ENCODE measurements at places on chromosomes 4 and X.

DNA sequence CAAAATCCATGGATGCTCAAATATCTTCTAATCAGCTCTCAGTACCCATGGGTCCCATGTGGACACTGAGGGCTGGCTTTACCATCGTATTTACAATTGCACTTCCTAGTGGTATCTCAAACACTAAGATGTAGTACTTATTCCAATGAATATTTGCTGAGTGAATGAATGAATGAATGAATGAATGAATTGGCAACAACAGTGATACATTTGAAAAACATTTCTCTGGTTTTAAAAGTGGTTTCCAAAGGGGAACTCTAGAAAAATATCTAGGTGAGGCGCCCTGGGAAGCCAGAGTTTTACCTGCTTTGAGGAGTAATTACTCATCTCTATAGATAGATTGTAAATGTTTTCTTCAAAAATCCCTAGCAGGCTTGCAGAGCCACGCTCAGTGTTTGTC is 76.6 kb downstream of the CYTL1 start:
- DNase-seq: no peak

DNA sequence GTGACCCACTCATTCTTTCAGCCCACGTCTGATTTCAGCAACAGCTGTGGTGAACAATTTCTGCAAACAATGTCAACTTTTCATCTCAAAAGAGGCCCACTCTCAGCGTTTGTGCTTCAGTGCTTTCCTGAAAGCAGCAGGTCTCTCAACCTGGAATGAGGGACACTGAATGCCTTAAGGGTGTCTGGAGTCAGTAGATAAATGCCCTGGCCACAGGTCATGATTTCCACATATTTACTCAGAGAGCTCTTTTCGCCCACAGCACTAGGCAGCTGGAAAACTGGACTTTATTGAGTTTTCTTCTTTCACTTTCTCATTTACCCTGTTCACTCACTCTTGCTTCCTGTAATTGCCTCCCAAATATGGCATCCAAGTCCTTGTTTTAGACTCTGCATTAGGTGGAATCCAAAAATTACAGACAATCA is 52.8 kb downstream of the NPFFR2 start:
- DNase-seq: no peak

GRCh38 chr4:184163813-184164212 is 53.9 kb downstream of the ENPP6 start:
- no peak for DNase-seq

- no peak for DNase-seq
Measured at GRCh38 chrX:45788941-45789348, 588.3 kb upstream of the DIPK2B start.

- no peak for DNase-seq
Measured at GRCh38 chr4:123339507-123340380, 56.9 kb upstream of the SPRY1 start.

DNA sequence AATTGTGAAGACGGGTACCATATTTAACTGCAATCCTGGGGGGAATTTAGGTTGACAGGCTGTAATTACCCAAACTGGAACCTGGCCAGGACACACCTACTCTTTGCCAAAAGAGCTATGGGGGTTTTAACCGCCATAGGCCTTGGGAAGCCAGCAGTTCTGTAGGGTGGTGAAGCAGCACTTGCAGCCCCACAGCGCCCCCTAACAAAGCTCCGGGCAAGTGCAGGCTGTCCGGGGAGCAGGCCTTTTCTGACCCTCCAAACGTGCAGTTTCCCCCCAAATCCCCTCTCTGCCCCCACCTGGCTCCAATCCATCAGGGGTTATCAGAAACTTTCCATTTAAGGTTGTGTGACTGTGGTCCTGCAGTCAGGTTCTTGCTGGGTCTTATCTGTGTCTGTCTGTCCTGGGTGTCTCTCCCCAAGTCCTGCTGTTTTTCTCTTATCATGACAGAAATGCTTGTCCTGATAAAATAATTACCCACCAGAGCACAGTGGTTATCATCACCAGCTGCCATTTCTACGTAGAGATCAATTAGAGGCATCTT is 350.9 kb downstream of the MID1IP1 start:
- DNase-seq: no peak

DNA sequence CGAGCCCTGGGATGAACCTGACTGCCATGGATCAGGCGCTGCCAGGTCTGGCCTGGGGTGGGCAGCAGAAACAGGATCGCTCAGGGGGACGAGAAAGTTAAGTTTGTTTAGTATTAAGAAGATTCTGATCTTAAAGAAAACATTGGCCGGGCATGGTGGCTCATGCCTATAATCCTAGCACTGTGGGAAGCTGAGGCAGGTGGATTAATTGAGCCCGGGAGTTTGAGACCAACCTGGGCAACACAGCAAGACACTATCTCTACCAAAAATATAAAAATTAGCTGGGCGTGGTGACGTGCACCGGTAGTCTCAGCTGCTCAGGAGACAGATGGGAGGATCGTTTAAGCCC is 696 bp upstream of the FLNA start:
- DNase-seq: no peak

DNA sequence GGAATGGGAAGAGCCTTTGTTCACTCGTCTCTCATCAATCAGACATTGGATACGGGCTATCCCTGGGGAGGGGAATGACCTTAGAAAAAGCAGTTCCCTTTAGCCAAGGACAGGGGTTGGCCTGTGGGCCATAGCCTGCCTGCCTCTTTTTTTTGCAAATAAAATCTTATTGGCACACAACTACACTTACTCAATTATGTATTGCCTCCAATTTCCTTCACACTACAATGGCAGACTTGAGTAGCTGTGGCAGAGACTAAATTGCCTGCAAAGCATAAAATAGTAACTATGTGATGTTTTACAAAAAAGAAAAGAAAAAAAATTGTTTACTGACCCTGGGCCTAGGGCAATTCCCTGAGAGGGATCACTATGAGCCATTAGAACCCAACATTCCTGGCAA is 23.4 kb downstream of the PPP1R2C start:
- no peak for DNase-seq

GRCh38 chrX:46559062-46559461 is 13.8 kb upstream of the ZNF674 start:
- no peak for DNase-seq

GRCh38 chr4:44098973-44099372 is 349.6 kb downstream of the KCTD8 start:
- no peak for DNase-seq

DNA sequence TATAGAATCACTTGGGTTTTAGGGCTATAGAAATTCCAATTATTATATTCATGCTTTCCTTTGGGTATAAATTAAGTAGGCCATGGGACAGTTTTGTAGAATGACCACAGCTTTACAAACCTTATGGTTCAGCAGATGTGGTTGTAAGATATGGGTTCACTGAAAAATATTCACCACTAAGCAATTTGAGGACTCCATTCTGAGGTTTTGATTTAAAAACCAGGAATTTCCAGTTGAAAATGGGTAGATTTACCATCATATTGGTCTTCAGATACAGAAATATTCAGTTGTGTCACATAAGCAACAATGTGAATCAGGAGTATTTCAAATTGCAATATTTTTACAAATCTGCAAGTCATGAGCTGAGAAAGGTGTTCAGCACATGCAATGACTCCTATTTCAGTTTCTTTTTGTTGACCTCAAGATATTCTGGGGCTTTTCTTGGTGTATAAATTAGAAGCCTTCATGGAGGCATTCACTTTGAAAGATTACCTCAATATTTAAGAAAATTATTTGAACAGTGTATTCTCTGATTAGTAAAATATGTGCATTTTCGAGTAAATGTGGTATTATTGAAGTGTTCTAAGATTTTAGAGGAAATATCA is 218.4 kb upstream of the HCCS start:
- DNase-seq: no peak

GRCh38 chr4:137609718-137610430 is 77.6 kb upstream of the PCDH18 start:
- no peak for DNase-seq

- no peak for DNase-seq
Measured at GRCh38 chrX:95718746-95719145, 965.9 kb upstream of the DIAPH2 start.

DNA sequence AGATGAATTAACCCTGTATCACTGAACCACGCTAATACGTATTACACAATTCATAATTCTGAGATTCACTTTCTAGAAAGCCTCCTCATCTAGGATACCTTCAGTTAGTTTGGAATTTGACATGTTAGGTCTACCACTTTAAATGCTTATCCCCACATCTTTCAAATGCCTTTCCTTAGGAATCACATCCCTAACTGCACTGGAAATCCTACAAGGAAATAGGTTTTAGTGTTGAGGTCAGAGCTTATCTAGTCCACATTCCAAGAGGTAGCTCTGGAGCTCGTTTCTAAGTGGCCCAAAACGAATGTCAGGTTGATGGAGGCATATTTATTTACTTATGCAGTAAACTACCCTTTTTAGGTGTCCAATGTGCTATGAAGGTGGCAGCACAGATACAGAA is 18.0 kb downstream of the PDHA1 start:
- no peak for DNase-seq

DNA sequence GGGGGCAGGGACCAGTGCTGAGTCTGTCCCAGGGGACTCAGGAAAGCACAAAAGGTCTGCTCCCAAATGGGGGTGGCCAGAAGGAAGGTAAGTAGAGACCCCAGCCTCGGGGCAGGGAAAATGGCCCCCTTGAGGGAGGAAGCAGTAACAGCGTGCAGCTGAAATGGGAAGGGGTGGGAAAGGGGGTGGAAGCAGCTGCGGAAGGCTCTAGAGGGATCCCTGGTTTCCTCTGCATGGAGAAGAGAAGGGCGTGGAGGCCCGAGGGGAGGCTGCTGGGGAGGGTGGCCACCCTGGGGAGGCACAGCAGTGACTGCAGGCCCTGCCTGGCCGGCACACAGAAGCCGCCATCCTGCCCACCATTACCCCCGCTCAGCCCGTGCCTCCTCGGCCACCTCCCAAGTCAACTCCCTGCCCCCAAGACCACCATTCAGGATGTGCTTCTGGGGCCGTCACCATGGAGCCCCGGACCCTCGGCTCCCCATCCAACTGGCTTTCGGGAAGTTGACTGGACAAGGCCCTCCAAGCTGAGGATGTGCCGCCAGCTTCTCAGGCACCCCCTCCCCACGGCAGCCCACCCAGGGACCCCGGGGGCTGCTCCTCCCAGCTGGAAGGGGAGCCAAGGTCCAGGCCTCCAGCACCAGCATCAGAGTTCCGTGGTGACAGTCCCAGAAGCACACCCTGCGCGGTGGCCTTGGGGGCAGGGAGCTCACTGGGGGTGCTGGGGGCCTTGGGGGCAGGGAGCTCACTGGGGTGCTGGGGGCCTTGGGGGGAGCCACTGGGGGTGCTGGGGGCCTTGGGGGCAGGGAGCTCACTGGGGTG is 23.6 kb downstream of the CFAP99 start:
- no peak for DNase-seq

DNA sequence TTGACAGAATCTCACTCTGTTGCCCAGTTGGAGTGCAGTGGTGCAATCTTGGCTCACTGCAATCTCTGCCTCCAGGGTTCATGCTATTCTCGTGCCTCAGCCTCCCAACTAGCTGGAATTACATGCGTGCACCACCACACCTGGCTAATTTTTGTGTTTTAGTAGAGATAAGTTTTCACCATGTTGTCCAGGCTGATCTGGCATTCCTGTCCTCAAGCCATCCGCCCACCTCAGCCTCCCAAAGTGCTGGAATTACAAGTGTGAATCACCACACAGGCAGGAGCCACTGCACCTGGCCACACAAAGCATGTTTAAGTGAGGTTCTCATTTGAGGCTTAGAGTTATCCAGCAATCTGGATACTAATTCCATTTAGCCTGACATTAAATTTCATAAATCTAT is 180.9 kb upstream of the GRID2 start:
- no peak for DNase-seq

- no peak for DNase-seq
Measured at GRCh38 chrX:46202733-46203514, 342.3 kb downstream of the ZNF674 start.

DNA sequence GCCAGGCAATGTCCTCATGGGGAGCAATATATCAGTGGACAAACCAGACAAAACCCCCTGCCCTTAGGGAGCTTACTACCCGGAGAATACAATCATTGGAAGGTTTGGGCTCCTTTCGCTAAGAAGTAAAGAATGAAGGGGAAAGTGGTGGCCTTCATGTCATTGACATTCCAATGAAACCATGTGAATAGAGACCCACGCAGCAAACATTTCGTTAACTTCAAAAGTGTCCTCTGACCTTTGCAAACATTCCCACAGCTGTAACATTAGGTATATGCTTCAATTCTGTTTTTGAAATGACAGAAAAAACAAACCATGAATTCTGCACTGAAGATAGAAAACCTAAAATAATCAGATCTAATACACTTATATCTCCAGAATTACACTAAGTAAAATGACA is 7.0 kb downstream of the ATP8A1 start:
- DNase-seq: no peak

DNA sequence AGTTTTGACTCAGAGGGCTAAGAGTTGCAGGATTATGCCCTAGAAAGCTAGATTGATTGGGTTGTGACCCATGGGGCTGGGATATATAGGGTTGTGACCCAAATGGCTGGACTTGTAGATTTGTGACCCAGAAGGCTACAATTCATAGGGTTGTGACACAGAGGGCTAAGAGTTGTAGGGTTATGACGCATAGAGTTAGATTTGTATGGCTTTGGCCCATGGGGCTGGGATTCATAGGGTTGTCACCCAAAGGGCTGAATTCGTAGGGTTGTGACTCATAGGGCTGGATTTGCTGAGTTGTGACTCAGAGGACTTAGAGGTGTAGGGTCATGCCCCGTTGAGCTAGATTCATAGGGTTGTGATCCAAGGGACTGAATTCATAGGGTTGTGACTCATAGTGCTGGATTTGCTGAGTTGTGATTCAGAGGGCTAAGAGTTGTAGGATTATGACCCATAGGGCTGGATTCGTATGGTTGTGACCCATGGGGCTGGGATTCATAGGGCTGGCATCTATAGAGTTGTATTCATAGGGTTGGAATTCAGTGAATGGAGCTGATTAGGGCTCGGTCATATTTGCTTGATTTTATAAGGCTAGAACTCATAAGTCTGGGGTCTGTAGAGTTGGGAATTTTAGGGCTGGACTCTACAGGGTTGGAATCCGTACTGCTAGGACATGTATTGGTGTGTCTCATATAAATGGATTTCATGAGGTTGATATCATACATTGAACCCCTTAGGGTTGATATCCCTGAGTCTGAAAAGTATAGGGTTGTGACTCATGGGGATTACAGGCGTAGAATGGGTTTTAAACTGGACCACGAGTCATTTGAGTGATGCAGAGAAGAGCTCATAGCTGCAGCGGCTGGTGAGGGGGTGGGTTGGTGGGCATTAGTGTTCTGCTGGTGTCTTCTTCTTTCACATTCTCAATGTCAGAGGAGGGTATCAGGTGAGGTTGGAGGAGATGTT is 125.7 kb downstream of the CRLF2 start:
- no peak for DNase-seq

- DNase-seq: no peak
Measured at GRCh38 chrX:109533631-109534030, 3.0 kb upstream of the NXT2 start.

DNA sequence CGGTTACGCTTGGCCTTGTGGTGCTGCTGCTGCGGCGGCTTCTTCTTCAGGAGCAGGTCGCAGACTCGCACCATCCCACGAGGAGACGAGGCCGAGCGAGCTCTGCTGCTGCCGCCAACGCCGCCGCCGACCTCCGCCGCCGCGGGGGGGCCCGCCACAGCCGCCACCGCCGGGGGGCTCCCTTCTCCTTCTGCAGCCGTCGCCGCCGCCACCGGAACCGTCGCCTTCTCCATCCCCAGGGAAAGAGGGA is 237 bp downstream of the ANKRD17 start:
- no peak for DNase-seq
